Stimulated activated CD8-positive, alpha-beta memory T cell treated with anti-CD3 and anti-CD28 coated beads, Interleukin-4, amount 100 ng/mL, for 4 hours (primary cell): ENCODE measurements at places on chromosomes 3 and 15.

DNA sequence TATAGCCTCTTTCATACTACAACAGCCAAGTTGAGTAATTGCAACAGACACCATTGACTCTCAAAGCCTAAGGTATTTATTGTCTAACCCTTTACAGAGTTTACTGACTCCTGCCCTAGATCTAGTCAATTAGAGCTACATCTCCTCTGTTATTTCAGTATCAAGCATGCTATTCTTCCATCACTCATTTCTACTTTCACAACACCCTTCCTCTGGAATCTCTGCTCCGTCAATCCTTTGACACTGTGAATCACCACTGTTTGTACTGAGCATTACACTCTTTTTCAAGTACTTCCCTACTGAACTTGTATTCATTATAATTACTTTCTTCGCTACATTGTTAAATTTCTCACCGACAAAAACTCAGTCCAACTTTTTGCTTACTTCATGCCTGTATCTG is 121.8 kb downstream of the ZNF609 start:
- no peak for DNase-seq

GRCh38 chr3:186530415-186530814 is 13.8 kb downstream of the CRYGS start:
- DNase-seq = no peak

DNA sequence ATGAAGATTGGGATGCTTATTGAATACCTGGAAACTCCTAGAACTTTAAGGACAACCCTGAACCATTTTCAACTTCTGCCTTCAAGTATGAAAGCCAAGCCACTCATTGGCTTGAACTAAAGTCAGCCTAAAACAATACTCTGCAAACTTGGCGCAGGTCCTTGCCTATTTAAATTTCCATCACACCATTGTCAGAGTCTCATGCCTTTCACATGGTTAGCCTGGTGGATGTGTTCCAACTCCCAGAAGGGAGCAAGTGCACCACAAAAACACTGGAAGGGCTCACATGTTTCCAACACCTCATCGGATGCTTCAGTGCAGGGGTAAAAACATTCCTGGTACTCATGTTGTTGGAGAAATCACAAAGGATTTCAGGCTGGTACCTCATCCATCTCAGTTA is 511.6 kb upstream of the MDFIC2 start:
- DNase-seq = no peak

DNA sequence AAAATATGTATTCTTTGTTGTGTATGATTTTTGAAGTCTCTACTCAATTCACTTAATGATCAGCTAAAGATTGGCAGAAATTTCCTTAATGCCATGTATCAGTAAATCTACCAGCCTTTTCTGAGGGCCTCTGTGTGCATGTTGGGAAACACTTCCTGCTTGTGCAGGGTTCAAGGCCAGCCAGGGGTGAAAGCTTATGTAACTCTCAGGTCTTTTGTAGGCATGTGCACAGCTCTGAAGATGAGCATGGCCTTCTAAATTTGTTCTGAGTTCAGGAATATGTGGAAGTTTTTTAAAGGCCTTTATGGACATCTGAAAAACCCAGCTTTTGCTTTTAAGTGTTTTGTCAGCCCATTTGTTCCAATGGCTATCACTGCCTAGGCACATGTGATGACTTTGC is 82.7 kb downstream of the ROBO1 start:
- DNase-seq = no peak

- DNase-seq = no peak
These were observed 41.1 kb upstream of the CSTA start for GRCh38 chr3:122283796-122284445.

DNA sequence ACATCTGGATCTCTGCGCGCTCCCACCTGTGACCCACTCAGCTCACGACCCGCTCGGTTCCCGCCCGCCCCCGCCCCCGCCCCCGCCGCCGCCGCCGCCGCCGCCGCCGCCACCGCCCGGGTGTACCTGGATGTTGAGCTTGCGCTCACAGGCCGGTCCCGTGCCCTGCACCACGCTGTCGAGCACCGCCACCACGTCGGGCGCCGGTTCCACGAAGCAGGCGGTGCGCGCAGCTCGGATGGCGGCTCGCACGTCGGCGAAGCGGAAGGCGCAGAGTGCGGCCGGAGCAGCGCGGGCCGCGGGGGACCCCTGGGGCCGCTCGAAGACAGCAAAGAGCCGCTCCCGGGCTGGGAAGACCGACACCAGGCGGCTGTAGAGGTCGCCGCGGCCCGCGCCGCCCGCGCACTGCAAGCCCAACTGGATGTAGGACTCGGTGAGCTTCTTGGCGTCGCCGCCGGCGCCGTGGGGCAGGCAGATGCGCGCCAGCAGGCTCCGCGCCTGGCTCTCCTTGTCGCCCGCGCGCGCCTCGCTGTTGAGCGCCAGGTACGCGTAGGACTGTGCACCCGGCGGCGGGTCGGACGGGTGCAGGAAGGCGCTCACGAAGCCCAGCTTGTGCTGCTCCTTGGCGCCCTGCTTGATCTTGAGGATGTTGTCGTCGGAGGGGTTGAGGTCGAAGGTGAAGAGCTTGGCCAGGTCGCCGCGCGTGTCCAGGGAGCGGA is 1.1 kb downstream of the PLXND1 start:
- DNase-seq = no peak

DNA sequence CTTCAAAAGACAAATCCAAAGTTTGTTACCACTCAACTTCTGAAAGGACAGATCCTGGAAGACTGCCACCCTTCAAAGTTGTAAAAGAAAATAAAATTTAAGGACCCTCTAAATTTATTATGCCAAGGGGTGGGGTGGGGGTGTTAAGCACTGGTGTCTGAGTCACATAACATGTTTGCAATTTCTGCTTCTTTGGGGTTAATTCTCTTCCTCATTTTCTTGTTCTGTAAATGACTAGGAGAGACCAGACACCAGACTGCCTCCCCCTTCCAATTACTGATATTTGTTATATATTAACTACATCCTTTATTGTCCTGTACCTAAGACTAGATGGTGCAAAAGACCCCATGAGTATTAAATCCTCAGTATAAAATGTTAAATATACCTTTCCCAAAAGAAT is 242.8 kb downstream of the ZNF385D start:
- DNase-seq = no peak

- no peak for DNase-seq
These were observed 33.3 kb upstream of the MRPS22 start for GRCh38 chr3:139310474-139310933.

DNA sequence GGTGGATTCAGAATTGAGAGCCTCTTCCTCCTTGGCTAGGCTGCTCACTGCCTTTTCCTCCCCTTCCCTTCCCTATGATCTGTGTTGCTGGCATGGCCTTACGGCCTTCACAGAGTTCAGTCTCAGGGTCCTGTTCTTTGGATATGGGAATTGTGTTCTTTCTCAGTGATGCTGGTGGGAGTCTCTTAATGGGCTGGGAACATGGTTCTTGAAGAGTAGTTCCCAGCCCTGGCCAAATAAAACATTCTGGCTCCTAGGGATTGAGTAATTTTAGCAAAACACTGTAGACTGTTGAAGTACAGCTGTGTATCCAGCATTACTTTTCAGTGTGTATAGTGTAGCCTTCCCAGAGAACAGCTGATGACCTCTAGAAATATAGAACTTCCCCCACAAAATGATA is 22.6 kb upstream of the FILIP1L start:
- no peak for DNase-seq

DNA sequence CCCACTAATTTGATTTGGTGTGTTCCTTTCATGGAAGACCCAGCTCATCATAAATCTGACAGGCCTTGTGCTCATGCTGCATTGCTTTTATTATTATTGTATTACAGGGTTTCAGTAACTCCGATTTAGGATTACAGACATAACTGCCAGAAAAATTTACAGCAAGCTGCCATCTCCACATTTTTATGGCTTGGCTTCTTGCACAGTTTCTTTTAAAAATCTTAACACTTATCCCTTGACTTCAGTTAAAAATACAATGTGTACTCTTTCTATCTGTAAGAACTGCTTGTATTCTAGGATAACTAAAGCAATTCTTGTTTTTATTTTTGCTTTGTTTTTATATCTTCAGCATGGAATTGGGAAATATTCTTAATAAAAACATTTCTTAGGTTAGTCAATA is 612.2 kb downstream of the DIPK2A start:
- DNase-seq = no peak

- no peak for DNase-seq
These were observed 429.5 kb downstream of the ZIC1 start for GRCh38 chr3:147838652-147839051.

- no peak for DNase-seq
These were observed 10.0 kb upstream of the TBC1D5 start for GRCh38 chr3:17752436-17752835.

GRCh38 chr15:26234976-26235767 is 372.0 kb upstream of the ATP10A start:
- no peak for DNase-seq

DNA sequence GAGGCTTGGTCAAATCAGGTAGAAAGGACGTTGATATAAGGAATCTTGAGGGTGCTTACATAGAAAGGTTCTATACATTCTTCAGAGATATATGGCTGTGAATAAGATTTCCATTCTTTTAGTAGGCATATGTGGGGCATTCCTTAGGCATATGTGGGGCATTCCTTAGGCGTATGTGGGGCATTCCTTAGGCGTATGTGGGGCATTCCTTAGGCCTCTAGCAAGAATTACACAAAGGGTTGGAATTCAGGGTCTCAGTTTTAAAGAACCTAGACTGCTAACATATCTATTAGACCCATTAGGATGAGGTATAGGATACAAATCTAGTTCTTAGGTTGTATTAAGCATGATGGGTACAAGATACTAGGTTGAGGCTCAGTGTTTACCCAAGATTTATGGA is 607.8 kb downstream of the SI start:
- no peak for DNase-seq

- no peak for DNase-seq
These were observed 41.8 kb downstream of the EPHB3 start for GRCh38 chr3:184603151-184604030.

DNA sequence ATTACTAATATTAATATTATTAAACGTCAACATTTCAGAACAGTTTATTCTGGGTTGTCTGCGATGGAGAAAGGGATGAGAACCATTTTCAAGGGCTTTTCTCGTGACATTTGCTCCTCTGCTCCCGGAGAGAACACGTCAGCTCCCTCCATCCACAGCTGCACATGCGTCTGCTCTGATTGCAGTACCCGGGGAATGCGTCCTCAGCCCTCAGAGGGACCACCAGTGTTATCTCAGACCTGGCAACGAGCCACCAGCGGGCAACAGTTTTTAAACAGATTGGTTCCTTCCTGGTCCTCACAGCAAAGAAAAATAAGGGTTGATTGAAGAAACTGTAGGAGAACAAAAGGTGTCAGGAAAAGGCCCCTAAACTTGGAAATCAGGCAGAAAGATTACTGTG is 202.2 kb upstream of the ADAMTS9 start:
- no peak for DNase-seq

GRCh38 chr3:124419303-124419702 is 310.9 kb upstream of the UMPS start:
- DNase-seq = no peak

DNA sequence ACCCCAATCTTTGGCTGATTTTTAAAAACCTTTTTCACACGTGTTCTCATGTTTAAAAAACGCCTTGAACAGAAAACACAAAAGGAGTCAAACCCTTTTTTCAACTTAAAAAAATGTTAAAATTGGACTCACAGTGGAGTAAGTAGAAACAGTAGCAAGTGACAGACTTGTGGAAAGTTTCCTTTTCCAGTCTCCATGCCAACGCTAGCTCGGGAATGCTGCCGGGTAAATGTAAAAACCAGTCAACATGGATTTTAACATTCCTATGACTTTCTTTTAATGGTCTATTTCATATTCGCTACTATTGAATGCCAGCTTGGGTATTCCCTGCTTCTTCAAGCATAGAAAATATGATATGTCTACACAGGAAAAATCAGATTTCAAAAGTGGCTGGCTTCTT is 1.6 kb upstream of the PROK2 start:
- no peak for DNase-seq

DNA sequence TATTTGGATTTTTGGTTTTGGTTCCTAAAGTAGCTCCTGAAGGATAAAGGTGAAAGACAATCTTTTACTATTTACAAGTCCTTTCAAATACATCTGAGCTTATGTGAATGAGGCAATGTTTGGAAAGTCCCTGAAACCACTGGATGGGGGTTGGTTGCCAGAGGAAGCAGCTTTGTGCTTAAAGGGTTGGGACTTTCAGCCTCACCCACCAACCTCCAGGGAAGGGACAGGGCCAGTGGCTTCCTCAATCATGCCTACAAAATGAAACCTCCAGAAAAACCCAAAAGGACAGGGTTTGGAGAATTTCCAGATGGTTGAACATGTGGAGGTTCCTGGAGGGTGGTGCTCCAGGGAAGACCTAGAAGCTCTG is 20.9 kb upstream of the ABHD17C start:
- no peak for DNase-seq

DNA sequence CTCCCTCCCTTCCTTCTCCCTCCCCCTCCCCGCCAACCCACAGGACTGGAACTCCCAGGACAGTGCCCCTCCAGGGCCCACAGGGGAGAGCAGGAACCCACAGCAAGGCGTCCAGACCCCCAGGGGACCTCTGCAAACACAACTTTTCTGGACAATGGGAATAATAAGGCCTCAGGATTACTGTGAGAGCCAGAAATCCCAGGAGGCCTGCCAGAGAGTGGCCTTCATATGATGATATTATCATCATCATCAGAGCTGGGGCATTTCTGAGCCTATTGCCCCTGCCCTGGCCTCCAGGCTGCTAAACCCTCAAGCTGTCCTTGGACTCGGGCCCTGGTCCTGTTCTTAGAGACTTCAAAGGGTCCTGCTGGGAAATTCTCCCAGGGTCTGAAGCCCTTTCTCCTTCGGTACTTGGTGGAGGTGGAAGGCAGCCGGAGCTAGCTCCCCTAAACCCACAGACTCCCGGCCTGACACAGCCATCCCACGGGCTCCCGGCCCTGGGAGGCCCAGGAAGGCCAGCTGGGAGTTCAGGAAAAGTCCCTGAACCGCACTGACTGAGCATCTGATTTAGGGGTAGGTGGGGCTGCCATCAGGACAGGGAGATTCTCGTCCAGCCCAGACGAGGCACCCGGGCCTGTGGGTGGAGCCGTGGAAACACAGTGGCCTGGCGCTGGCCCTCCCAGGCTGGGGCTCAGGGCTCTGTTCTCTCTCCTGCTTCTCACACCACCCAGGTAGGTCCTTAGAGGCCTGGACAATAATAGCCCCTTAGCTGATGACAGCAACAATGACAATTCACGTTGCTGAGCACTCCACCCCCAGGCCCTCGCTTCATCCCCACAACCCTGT is 4.9 kb downstream of the CALML4 start:
- DNase-seq = no peak

DNA sequence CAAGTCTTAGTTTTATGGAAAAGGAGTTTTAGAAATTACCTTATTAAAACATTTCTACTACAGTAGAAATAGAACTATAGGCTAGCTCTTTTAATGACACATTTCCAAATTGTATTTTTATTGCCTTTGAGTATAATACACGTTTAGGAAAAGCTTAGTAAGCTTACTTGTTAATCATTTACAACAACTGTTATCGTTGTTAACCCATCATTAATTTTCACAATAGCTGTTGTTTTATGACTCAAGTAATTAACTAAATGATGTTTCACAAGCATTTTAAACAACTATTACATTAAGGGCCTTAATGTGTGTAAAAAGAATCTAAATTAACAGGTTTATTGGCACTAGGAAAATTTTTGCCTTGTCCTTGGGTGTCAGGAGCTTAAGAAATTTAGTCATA is 120.5 kb upstream of the THRB start:
- DNase-seq = no peak
